ENCODE measurements at places on chromosomes 12 and 14. TPM values are rescaled to one million over a fixed set of nuclear protein-coding genes. Genes with fewer than 3 reads are reported as not detected.

Gene INHBE
- 0.58 TPM for total RNA-seq

DNA sequence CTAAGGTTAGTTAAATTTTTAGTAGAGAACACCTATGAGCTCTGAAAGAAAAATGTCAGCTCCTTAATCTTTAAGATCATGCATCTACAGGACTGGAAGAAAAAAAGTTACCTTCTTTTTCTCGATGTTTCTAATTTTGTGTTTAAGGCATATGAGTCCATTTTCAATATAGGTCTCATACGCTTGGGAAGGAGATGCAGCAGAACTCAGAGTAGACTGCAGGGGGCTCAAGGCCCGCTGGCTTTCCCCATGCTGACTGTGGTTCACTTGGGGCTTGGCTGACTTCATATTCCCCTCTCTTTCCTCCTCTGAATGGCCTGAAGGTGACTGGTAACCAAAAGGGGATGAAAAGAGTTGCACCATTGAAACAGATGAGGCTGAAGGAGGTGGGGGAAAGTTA is 1.5 kb downstream of the CAPRIN2 start:
- no peak for DNase-seq

- no peak for DNase-seq
Observed at GRCh38 chr12:12210983-12211382, 55.9 kb downstream of the LRP6 start.

GRCh38 chr14:41597647-41598046 is 9.0 kb upstream of the LRFN5 start:
- DNase-seq = no peak

Gene IL23A
- 0.49 TPM for total RNA-seq

- DNase-seq = no peak
Observed at GRCh38 chr12:49518914-49519573, 19.8 kb upstream of the KCNH3 start.

- DNase-seq = no peak
Observed at GRCh38 chr12:78885466-78885865, 20.9 kb downstream of the SYT1 start.

DNA sequence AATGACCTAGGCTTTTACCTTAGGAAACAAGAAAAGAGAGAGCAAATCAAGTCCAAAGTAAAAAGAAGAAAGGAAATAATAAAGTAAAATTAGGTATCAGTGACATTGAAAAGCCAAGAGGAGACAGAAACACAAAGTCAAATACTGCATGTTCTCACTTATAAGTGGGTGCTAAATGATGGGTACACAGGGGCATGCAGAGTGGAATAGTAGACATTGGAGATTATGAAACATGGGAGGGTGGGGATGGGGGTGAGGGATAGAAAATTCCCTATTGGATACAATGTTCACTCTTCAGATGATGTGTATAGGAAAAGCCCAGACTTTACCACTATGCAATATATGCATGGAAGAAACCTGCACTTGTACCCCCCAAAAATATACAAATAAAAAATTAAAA is 35.1 kb upstream of the CLMN start:
- no peak for DNase-seq

- no peak for DNase-seq
Observed at GRCh38 chr14:48323665-48324064, 648.3 kb upstream of the MDGA2 start.

DNA sequence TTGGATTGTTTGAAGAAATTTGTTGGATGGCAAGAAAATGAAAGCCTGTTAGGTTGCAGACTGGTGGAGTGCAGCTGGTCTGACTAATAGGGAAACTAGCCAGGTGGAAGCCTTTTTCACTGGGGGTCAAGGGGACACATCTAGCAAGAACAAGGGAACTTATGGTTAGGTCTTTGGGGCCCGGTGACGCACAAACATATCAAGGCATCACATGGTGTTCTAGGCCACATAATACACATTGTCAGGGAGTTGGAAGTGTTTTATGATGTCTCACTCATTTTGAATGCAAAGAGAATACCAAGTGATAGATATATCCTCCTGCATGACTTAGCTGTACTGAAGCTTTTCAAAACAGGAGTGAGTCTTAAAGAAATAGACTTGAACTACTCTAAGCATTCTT is 351.2 kb downstream of the KCNH5 start:
- no peak for DNase-seq

Gene VCPKMT
- total RNA-seq = 6.3 TPM
